Caco-2 (cell line): ENCODE measurements at places on chromosomes 3 and 15.
A peak's percentile ranks its signal among the peaks of the same experiment; 100 is the strongest.

- no peak for DNase-seq
These were observed 236.1 kb downstream of the NEK10 start for GRCh38 chr3:27133060-27133459.

GRCh38 chr3:38985581-38985980 lies 66.2 kb downstream of the SCN11A start:
- DNase-seq: no peak

DNA sequence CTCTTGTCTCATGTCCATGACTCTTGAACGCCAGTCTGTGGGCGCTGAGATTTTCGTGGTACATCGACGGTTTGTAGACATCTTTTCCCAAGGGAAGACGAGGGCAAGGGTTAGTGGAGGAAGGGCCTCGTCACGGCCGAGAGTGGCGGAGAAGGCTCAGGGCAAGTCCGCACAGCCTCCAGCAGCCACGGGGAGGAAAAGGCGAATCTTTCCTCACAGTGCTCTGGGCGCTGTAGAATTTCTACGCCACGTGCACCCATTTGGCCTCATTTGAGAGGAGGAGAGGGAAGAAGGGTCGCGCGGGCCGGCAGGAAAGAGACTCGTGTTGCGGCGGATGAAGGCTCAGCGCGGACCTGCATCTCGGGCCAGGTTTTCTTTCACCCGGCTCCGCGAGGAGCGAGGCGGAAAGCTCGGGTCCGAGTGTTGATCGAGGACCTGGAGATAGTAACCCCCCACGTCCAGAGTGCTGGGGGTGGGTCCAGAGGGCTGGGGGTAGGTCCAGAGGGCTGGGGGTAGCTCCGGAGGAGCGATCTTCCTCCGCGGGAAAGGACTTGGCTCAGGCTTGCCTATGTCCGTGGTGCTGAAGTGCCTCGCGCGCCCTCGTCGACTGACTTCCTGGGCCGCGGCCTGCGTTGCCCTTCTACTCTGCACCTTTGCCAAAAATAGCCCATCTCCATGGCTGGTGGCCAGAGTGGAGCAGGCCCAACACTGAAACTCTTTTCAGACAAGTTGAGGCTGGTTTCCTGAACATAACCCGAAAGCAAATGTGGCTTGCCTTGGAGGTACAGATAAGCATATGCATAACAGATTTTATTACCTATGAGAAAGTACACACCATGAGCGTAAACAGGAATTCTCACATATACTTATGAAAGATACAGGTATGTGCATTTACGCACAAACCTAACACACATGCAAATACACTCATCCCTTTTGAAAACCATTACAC lies 1.1 kb downstream of the SLC35G2 start:
- DNase-seq: peak; percentile 62

DNA sequence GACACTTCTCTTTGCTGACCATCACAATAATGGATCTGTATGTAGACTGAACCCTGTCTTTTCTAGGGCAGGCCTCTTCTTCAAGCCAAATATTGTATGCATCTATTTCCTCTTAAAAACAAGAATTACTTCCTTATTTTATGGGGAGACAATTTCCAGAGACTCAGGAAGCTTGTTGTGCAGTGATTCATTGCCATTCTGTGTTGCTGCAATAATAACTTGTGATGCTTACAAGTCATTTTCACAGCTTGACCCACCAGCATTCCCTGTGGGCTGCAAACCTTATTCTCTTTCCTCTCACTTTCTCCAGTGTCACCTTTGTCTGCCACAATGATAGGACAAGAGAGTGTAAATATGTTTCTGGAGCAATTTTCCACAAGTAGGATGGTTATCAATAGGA lies 276.7 kb upstream of the SGO1 start:
- no peak for DNase-seq

DNA sequence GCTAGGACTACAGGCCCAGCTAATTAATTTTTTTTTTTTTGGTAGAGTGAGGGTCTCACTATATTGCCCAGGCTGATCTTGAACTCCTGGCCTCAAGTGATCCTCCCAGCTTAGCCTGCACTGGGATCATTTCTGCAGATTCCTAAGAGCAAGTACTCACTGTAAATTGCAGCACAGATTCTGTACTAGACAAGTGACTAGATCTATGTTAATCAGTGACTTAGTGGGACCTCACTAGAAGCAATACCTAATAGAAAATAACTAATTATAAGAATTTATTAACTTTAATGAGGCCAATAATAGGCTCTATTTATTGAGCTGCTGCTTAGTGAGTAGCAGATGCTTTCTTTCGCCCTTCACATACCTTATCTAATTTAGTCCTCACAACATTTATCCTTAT lies 10.6 kb upstream of the UTS2B start:
- no peak for DNase-seq

DNA sequence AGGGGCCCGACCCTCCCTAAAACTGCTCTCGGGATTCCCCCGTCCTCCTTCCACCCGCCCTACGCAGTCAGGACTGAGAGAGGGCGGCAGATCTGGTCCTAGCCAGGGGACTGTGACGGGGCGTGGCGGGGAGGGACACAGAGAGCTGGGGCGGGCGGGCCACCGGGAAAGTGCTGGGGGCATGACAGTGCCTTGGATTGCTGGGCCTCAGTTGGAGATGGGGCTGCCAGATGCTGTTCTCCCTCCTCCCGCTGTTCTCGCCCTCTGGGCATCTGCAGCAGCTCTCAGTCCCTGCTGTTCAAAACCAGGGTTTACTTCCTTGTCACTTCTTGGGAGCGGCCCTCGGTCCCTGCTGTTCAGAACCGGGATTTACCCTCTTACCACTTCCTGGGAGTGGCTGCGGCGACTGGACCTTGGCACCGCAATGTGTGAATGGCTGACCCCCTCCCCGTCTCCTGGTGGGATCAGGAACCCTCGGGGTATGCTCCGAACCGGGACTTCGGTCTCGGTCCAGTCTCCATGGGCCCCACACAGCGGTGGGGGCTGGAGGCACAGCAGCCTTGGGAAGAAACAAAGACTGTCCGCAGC lies 1.8 kb upstream of the RPP25 start:
- DNase-seq: peak; percentile 62

DNA sequence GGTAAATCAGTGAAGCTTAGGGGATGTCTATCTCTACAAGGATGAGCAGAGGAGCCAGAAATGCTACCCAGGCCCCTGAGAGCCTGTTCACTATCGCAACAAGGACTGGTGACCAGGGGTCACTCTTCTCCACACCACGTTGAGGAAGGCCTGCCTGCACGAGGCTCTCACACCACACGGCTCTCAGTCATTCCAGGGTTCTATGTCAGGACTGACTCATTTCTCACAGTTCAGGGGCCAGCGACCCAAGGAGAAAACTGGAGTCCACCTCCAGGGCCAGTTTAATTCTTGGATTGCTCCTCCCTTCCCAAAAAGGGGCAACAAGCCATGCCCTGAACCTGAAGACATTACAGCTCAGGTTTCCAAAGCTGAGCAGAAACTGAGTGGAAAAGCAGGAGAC lies 33.9 kb downstream of the ANP32A start:
- DNase-seq: no peak

DNA sequence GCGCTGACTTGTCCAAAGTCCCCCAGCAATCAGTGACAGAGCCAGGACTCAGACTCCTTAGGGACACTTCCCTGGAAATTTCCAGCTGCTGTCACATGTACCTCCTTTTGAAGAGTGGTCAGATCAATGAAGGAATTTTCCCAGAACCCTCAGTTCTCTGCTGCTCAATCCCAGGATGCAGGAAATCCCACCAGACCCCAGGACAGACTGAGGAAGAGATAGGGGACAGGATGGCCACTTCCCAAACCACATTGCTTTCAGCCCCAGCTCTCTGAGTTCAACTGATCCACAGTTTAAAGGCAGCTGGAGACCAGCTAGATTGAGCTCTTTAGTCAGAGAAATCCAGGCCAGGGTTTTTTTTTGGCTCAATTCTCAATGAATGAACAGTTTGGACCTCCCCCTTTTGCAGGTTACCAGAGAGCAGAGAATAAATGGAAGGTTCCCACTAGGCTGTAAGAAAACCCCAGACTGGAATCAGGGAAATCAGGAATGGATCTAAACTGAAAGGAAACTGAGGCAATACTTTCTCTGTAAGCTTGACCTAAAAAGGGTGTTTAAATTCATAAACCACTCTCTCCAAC lies 1.5 kb downstream of the CYP1A1 start:
- peak; percentile 64 for DNase-seq

GRCh38 chr15:51161491-51162220 lies 67.0 kb upstream of the TNFAIP8L3 start:
- DNase-seq: no peak

DNA sequence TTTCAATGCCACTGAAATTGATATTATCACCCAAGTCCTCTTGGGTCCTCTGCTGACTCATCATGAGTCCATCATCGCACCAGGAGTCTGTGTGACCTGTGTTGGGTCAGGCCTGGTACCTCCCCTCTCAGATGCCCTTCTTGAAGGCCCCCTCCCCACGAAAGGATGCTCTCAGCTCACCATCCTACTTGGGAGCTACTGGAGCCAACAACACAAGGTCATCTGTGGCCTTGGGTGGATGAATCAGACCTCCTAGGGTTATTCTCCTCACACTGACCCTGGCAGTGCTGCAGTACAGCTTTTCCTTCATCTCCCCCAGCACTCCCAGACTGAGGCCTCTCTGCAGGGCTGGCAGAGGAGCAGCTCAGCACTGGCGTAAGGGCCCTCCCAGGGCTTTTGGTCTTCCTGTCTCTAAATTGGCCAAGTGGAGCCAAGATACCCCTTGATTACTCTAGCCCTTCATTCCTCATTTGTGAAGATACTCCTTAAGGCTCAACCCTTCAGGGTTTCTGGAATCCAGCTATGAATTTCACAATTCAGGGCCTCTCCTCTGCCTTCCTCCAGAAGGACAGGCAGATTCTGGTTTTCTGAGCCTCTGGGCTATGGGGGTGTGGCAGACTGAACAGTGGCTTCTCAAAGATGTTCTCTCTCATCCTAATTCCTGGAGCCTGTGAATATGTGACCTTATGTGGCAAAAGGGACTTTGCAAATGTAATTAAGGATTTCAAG lies 80.7 kb upstream of the GSK3B start:
- DNase-seq: no peak

GRCh38 chr3:116067326-116067725 lies 378.0 kb downstream of the LSAMP start:
- no peak for DNase-seq

- no peak for DNase-seq
These were observed 348.4 kb upstream of the IL12A start for GRCh38 chr3:159640225-159640624.

- no peak for DNase-seq
These were observed 167.0 kb upstream of the ANKRD28 start for GRCh38 chr3:15964605-15965442.

DNA sequence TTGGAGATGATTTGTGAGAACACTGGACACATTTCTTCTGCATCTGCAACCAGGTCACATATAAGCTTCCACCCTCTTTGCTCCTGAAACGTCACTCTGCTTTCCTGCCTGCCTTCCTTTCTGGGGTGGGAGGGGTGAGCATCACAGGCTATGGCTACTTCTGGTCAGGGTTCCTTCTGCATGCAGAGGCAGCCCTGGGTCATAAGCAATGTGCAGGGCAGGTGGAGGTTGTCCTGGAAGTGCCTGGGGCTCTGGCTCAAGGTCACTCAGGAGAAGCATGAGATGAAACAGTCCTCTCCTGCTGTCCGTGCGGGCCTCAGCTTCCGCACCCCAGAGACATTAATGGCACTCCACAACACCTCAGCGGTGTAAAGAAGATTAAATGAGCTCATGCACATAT lies 15.1 kb downstream of the SLC6A20 start:
- DNase-seq: peak; percentile 16

- DNase-seq: no peak
These were observed 30.0 kb upstream of the SLC2A2 start for GRCh38 chr3:171056528-171056927.

GRCh38 chr3:46928282-46928681 lies 48.3 kb downstream of the CCDC12 start:
- no peak for DNase-seq

DNA sequence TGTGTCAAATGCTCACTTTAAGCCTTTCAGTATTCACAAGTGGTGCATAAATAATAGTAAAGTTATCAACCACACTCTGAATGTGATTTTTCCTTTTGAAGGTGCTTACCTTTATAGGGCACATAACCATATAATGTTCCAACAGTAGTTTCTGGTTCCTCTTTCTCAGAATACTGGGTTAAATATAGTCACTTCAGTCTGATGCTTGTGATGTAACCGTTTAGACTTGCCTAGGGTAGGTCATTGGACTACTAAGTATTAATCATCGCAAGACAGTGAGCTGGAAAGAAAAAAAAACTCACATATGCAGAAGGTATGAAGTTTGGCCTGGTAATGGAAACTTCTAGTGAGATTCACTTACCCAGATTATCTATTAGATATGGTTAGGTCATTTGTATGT lies 1.9 kb downstream of the KBTBD8 start:
- DNase-seq: no peak

GRCh38 chr3:86695752-86696151 lies 295.2 kb downstream of the VGLL3 start:
- DNase-seq: no peak

- no peak for DNase-seq
These were observed 688.6 kb downstream of the DIPK2A start for GRCh38 chr3:144660186-144660585.

DNA sequence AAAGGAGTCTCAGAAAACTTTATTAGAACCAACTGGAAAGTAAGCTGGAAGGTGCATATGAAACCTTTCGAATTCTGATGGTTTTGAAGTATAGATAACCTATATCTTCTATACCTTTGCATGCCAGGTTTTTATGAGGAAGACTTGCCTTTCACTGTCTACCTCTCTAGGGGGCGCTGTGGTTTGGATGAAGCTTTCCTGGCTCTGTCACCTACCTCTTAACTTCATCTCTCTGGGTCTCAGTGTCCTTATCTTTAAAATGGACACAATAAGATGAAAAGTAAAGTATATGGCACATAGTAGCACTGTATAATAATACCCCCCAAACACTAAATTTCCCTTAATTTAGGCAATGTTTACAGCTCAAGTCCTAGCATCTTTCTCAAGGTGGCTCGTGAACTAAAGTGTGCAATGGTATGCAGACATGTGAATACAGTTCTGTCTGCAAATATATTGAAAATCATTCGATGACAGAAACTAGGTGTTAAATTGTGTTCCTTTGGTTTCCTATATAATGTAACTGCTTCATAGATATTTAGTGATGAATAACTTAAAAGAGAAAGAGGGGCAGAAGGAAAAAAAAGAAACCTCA lies 314.3 kb downstream of the CHST2 start:
- no peak for DNase-seq

GRCh38 chr3:72082186-72082715 lies 297.3 kb upstream of the PROK2 start:
- DNase-seq: peak; percentile 16
